ENCODE measurements at places on chromosomes 4 and X. TPM values are rescaled to one million over a fixed set of nuclear protein-coding genes. Genes with fewer than 3 reads are reported as not detected.

DNA sequence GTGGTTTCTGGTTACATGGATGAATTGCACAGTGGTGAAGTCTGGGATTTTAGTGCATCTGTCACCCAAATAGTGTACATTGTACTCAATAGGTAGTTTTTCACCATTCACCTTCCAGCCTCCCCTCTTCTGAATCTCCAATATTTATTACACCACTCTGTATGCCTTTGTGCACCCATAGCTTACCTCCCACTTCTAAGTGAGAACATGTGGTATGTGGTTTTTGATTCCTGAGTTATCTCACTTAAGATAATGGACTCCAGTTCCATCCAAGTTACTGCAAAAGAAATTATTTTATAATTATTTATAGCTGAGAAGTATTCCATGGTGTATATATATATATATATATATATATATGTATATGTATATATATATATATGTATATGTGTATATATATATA lies 155.8 kb downstream of the HHIP start:
- no peaks in the 10 kb centered on the region for H3K4me1 ChIP-seq
- no peak overlapping the region for H3K27ac ChIP-seq
- no peak overlapping the region for H3K4me3 ChIP-seq
- H3K36me3 ChIP-seq, result no peaks in the 10 kb centered on the region
- H3K27me3 ChIP-seq, result no peaks in the 10 kb centered on the region

GRCh38 chr4:173397604-173398003 lies 1.3 kb downstream of the SCRG1 start:
- no peak overlapping the region for H3K27ac ChIP-seq
- peaks cover 3% of the 10 kb centered on the region for H3K36me3 ChIP-seq
- no peak for DNase-seq
- no peaks in the 10 kb centered on the region for H3K27me3 ChIP-seq
- no peaks in the 10 kb centered on the region for H3K4me1 ChIP-seq

The MAD2L1 gene
- 58.7 TPM for total RNA-seq

The NPNT gene
- 22.2 TPM for total RNA-seq

The FDCSP gene
- 7.4 TPM for total RNA-seq

The SUPT20HL1 gene
- total RNA-seq, result not detected

Data from thymus (tissue), 14 donors.